ENCODE measurements at places on chromosomes 4 and X.

DNA sequence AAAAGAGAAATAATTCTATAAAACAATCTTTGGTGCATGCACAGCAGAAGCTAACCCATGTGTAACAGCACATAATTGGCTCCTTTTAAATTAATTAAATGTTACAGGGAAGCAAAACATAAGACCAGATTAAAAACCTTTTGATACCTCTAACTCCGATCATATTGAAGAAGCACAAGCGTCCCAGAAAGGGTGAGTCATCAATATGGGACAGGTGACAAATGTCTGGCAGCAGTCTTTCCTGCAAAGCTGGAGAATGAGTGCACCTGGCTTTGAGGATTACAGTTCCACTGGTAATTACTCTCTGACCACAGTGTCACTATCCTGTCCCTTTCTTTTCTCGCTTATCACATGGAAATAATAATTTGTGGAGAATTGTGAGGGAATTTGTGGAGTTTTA lies 94.6 kb downstream of the FAM9B start:
- no peak for DNase-seq

DNA sequence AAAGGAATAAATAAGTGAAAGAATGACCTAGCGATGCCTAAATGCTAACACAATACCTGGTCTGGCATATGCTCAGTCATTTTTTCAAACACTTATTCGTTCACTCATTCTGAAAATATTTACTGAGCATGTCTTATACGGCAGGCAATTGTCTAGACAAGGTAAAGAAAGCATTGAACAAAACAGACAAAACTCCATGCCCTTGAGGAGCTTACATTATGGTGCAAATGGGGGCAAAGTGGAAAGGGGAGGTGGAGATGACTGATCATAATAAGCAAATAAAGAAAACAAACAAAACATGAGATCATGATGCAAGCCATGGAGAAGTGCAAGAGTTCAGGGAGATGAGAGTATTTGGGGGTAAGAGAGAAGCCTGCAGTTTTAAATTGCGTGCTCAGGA lies 334.6 kb upstream of the PPARGC1A start:
- DNase-seq = no peak

DNA sequence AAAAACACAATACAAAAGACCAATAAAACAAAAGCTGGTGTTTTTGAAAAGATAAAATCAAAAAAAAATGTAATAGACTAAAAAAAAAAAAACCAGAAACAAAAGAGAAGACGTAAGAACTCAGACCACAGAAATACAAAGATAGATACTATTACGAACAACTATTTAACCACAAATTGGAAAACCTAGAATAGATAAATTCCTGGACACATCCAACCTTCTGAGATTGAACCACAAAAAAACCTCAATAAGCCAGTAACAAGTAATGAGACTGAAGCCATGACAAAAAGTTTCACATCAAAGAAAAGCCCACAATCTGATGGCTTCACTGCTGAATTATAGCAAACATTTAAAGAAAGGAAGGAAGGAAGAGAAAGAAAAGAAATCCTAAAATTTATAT lies 16.2 kb downstream of the RCHY1 start:
- DNase-seq = no peak

DNA sequence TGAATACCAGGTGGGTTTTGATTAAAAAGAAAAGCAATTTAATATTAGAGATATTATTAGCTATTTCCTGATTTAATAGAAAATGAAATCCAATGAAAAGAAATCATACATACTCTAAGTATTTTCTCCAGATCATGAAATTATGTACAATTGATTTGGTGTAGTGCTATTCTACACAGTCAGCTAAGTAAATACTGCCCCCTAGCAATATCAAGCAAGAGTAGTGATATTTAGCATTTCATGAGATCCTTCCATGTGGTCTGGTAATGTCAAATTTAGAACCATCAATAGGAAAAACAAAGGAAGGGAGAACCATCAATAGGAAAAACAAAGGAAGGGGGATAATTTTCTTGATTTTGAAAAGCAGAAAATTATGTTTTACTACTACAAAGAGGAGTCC lies 114.6 kb downstream of the TBCK start:
- DNase-seq = no peak

DNA sequence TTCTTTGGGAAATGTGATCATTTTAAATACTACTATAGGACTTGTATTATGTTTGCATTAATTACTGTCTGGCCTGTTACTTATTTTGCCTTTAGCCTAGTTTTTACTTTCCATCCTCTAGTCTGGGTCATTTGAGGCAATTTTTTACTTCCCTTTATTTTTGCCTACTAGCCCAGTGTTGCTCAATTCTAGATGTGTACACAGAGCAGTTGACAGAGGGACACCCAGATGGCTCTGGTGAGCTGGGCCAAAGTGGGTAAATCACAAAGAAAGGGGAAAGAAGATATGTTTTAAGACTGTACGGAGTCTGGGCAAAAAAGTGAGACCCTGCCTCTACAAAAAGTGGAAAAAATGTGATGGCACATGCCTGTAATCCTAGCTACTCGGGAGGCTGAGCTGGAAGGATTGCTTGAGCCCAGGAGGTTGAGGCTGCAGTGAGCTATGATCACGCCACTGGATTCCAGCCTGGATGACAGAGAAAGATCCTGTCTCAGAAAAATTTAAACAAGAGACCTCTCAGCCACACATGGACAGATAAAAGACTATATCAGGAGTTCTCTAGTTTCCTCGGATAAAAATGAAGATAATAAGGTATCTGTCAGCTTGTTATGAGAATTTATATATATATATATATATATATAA lies 35.7 kb downstream of the APOO start:
- no peak for DNase-seq

All from AG20443 (cell line).